ENCODE measurements at places on chromosomes 7 and 10.

DNA sequence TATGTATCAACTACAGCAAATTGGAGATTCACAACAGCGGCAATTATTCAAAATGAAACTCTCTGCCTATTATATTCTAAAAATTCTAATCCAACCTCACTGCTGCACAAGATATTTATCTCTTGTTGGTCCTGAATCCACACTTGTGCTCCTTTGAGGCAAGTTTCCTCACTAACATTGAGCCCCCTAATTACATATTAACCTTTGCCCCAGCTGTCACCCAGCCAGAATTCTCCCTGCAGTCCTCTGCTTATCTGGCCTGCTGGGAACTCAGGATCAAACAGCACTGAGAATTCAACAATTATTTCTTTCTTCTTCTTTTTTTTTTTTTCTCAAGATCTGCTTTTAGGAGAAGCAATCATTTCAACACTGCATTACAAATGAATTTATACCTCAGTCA is 21.5 kb upstream of the PLAC9 start:
- no peak for DNase-seq

DNA sequence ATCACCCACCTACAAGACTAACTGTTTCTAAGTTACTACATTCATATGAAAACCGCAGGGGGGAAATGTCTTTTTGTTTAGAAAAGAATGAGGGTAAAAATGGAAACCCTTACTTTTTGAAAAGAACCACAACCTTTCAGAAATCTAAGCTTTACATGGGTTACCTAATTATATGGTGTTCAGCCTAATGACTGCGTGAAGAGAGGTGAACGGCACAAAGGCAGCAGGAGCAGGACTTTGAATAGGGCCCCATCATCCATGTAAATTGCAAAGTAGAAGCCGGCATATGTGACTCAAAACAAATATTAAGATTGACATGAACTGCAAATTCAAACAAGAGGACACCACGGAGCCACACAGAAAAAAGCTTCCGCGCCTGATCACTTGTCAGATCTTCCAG is 25.1 kb downstream of the NEBL start:
- DNase-seq = no peak

GRCh38 chr10:74881253-74881884 is 55.0 kb downstream of the KAT6B start:
- DNase-seq = no peak

GRCh38 chr7:129494041-129494440 is 8.3 kb upstream of the SMKR1 start:
- no peak for DNase-seq

- DNase-seq = no peak
Measured at GRCh38 chr10:88980800-88981199, 9.8 kb upstream of the FAS start.

- DNase-seq = no peak
Measured at GRCh38 chr7:46162609-46163008, 241.5 kb upstream of the IGFBP3 start.

DNA sequence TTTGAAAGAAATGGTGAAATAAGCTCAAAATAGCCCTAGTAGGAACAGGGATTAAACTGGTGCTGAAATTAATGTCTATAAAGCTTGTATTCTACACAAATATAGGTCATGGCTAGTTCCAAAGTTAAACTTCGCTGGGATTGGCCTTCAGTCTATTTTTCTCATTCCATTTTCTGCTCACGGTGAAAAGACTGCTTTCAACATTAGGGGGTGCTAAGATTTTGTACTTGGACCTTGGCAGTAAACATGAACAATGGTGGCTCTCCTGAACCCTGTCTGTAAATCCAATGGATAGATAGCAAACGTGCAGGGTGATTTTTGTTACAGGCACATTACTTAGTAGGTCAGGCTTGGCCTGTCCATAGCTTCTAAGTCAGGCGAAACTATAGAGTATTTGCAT is 36.0 kb upstream of the RSU1 start:
- no peak for DNase-seq

DNA sequence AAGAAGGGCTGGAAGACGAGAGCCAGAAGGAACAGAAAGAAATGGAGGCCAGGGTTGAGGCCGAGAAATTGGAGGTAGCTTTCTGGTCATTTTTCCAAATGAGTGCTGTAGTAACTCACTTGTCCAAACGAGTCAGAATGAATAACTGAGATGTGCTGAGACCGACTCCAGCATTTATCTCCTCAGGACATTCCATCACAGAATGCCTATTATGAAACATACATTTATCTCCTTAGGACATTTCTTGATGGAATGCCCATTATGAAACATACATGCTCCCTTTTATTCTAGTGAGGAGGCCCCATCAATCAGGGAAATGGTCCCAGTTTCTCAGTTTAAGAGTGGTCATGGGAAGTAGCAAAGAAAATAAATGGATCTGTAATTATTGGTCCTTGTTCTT is 16.5 kb downstream of the AVL9 start:
- DNase-seq = no peak

Measured in activated naive CD8-positive, alpha-beta T cell treated with anti-CD3 and anti-CD28 coated beads, Interleukin-2, amount 50 U/mL, for 24 hours (primary cell).